Fibroblast of lung (primary cell): ENCODE measurements at places on chromosomes 12 and 14. TPM values are rescaled to one million over a fixed set of nuclear protein-coding genes. Genes with fewer than 3 reads are reported as not detected.

DNA sequence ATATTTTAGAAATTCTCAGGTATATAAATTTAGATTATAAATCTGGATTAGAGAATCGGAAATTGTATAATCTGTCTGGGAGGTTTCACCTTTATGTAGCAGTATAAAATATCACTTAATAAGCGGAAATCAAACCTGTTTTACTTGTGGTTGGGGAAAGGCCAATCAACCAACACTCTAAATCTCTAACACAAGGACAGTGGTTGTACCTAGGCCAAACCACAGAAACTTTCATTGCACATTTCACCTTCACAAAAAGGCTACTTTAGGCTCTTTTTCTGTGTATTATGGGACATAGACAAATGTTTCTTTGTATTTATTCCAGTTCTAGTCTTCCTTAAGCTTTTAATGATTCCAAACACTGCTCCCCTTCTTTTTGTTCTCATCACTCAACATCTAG, 19.8 kb downstream of the ERH start:
- DNase-seq = no peak

DNA sequence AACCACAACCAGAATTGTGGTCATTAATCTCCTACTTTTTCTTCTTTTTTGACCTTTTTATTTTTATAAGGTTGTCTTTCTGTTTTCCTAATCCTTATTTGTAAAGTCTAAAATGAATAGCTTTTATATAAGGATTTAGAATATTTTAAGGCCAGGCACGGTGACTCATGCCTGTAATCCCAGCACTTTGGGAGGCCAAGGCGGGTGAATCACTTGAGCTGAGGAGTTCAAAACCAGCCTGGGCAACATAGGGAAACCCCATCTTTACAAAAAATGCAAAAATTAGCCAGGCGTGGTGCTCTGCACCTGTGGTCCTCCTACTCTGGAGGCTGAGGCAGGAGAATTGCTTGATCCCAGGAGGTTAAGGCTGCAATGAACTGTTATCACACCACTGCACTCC, 55.1 kb downstream of the IFT81 start:
- peak; percentile 72 for DNase-seq

DNA sequence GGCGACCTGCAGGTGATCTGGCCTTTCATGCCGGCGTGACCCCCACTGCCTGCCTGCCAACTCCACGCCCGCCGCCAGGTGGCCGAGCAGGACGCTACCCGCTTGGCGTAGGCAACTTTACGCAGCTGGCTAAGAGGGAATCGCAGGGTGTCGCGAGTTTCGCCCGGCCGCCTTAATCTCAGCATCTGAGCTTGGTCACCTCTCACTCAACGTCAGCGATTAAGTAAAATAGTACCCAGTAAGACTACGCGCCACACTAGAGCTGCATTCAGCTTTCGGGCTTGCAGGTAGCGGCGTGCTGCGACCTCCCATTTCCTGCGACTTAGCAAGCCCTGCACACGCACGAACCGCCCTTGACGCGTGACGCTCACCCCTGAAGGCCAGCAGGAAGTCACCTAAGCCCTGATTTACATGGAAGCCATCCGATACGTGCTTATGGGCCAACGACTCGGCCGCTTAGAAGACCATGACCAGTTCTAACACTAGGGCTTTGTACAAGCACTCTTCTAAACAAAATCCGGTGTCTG, 33.2 kb downstream of the WBP11 start:
- DNase-seq = peak; percentile 74

- no peak for DNase-seq
Measured at GRCh38 chr12:49863946-49864797, 21.3 kb upstream of the BCDIN3D start.

GRCh38 chr12:109160873-109161272, 44.5 kb downstream of the ACACB start:
- DNase-seq = no peak

DNA sequence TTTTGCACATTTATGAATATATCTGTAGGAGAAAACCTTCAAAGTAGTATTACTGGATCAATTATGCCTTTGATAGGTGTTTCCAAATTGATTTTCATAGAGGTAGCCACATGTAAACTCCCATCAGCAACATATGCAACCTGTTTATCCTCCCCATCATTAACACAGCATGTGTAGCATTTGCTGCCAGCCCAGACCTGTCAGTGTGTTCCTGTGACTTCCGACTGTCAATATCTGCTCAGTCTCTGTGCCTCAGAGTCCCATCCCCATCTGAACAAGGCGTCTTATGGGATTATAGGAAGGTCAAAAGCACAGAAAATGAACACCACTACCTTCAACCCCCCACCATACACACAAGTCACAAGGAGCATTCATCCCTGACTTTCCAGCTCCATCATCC, 9.5 kb upstream of the CAPRIN2 start:
- no peak for DNase-seq

GRCh38 chr12:54497883-54498282, 331 bp downstream of the NCKAP1L start:
- no peak for DNase-seq

GRCh38 chr12:104583301-104583700, 126.6 kb downstream of the CHST11 start:
- no peak for DNase-seq

SMCO3 gene
- total RNA-seq = 0.17 TPM in 1 of 2 replicates, not detected in the other

GRCh38 chr14:101980700-101981099, 16.3 kb downstream of the DYNC1H1 start:
- peak; percentile 97 for DNase-seq

LRIG3 gene
- total RNA-seq = 65.7 and 118 TPM in 2 replicates

DNA sequence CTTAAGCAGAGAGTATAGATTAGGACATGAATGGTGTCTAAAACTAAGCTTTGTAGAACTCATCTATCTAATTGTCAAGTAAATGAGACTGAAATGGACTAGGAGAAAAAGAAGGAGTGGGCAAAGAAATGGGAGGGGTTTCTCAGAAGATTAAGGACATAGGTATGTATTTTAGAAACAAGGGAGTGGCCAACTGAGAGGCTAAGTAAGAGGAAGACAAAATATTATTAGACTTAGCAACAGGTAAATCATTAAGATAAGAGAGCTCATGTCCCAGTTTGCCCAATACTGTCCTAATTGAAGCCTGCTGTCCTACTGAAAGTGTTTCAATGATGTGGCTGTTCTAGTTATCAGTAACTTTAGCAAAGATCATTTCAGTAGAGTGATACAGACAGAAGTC, 171.4 kb downstream of the KITLG start:
- DNase-seq = no peak

CCDC196 gene
- total RNA-seq = not detected in 2 replicates

GRCh38 chr12:132713123-132713522, 2.5 kb downstream of the PGAM5 start:
- DNase-seq = no peak

LRFN5 gene
- 2.8 and 3.6 TPM in 2 replicates for total RNA-seq

CFAP54 gene
- total RNA-seq = 5.1 and 7.1 TPM in 2 replicates

- DNase-seq = no peak
Measured at GRCh38 chr12:116380108-116380507, 102.6 kb upstream of the MED13L start.

DNA sequence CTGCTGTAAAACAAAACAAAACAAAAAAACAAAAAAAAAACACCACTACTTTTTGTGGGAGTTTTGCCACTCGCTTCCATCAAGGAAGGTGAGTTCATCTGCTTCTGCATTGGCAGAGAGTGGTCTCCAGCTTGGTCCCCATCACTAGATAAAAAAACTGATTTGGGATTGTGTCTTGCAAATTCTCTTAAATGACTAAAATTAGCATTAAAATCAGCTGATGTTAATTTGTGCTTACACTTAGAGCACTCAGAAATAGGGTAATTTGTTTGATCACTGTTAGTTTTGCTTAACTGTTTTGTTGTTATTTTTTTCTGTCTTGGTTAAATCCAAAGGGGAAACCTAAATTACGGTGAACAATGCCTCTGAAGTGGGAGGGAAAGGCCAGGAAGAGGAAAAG, 1048.0 kb downstream of the LRFN5 start:
- DNase-seq = no peak

ASCL1 gene
- total RNA-seq = not detected in 2 replicates

TSPAN9 gene
- 26.7 and 35.2 TPM in 2 replicates for total RNA-seq

- no peak for DNase-seq
Measured at GRCh38 chr14:100419856-100420255, 96.7 kb downstream of the SLC25A47 start.

GRCh38 chr14:44895716-44896115, 66.0 kb downstream of the KLHL28 start:
- DNase-seq = peak; percentile 35

DNA sequence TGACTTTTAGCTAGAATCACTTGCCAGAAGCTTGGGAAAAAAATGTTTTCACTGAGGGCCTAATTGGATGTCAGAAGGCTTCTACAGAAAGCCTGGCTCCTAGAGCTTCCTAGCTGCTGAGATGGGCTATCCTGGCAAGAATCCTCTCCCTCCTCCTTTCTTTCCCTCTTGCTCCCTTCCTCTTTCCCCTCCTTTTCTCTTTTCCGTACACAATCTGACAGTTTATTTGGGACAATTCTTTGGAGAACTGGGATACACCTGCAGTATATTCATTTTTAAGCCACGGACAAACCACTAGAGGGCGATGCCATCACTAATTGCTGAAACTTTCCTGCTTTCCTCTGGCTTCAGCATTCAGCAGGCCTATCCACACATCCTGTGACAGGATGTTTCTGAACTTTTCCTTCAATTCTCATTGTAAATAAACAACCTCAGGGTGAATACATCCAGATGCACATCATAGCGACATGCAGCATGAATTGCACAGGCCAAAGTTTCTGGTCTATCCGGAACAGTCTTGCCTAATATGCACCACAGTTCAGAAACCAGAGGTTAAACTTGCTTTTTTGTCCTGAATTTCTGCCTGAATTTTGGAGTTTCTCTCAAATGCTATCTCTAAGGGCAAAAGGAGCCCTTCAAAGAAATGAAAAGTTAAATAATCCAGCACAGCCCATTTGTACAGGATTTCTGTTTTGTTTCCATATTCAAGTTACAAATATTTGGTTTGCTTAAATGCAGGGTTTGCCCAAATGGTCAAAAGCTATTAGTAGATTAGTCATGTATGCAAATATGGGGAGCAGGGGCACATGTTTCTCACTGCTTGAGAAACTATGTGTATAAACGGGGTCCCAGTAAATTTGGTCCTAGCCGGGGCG, 142.8 kb downstream of the PAWR start:
- DNase-seq = peak; percentile 83

DNA sequence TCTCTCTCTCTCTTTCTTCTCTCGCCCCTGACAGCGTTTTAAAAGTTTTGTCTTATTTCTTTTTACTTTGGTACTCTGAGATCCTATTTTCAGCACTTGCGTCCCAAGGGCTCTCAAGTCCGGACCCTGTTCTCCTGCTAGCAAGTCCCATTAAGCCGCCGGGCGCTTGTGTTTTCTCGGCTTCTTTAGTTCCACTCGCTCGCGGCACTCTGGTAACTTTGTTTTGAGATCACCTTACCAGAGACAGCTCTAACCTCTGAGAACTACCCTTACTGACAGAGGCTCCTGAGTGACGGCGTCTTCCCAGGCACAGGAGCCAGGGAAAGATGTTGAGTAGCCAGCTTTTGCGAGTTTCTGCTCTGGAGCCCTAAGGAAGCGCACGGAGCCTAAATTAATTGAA, 2.7 kb upstream of the MYF5 start:
- DNase-seq = peak; percentile 43

- peak; percentile 6 for DNase-seq
Measured at GRCh38 chr14:49106741-49107667, 479.2 kb downstream of the RPS29 start.

CLEC1B gene
- total RNA-seq = not detected in 2 replicates

GRCh38 chr14:72217135-72217534, 284.9 kb downstream of the RGS6 start:
- peak; percentile 2 for DNase-seq

TAS2R9 gene
- total RNA-seq = 0.17 TPM in 1 of 2 replicates, not detected in the other

TAS2R42 gene
- not detected in 2 replicates for total RNA-seq

GRCh38 chr14:51216602-51217001, 23.4 kb upstream of the TMX1 start:
- DNase-seq = no peak

ASIC1 gene
- total RNA-seq = 1.7 and 1.8 TPM in 2 replicates

OVCH1 gene
- 0.51 and 1.2 TPM in 2 replicates for total RNA-seq

MARK3 gene
- total RNA-seq = 93.7 and 119 TPM in 2 replicates

DNA sequence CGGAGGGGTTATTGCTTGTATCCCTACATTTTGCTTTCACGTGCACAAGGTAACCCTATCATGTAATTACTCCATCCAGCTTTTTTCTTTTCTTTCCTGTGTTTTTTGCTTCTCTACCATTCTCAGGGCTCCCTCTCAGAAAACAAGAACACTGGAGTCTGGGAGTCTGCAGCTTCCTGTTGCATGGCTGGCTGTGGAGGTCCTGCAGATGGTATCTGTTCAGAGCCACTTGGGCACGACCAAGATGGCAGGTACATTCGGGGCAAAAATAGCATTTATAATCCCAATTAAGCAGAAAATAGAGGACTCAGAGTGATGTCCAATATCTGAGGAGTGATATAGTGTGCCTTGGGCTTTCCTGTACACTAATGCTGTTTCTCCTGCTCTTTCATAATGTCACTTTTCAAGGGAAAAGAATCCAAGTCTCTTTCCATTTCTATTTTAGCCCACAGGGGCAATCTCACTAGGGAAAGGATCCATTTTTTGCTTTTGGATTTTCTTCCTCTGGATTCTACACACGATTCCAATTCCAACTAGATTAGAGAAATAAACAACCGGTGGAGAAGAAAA, 3.2 kb upstream of the NUMB start:
- DNase-seq = no peak

NRL gene
- 0.77 and 0.99 TPM in 2 replicates for total RNA-seq

CEP290 gene
- 11.3 and 12.6 TPM in 2 replicates for total RNA-seq

- DNase-seq = peak; percentile 35
Measured at GRCh38 chr12:27970401-27971120, 2.0 kb downstream of the PTHLH start.

- DNase-seq = no peak
Measured at GRCh38 chr14:54488318-54488645, 498 bp downstream of the GMFB start.

GRCh38 chr12:76852106-76852505, 26.7 kb downstream of the CSRP2 start:
- peak; percentile 40 for DNase-seq

DNA sequence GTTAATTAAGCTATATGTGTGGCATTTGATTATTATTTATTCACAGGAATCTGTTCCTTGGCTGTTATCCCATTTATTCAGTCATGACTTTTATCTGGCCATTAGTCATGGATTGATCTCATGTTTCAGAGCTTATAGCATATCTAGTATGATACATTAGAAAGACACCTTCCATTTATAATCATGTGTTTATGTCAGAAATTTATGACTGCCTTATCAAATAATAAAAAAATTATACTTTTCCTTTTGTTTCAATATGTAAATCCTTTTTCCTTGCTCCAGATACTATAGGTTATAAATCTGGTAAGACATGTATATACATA, 248.0 kb upstream of the PDE3A start:
- no peak for DNase-seq

DNA sequence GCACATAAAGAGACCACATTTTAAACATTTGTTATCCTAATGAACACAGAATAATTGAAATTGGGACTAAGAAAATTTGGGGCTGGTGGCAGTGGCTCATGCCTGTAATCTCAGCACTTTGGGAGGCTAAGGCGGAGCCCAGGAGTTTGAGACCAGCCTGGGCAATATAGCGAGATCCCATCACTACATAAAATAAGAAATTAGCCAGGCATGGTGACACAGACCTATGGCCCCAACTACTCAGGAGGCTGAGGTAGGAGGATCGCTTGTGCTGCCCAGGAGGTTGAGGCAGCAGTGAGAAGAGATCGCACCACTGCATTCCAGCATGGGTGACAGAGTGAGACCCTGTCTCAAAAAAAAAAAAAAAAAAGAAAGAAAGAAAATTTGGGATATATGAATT, 59.7 kb downstream of the CPM start:
- no peak for DNase-seq
